AG09309 (cell line): ENCODE measurements at places on chromosomes 3 and 15.

GRCh38 chr3:118057086-118057485 lies 977.6 kb downstream of the IGSF11 start:
- no peak for DNase-seq

DNA sequence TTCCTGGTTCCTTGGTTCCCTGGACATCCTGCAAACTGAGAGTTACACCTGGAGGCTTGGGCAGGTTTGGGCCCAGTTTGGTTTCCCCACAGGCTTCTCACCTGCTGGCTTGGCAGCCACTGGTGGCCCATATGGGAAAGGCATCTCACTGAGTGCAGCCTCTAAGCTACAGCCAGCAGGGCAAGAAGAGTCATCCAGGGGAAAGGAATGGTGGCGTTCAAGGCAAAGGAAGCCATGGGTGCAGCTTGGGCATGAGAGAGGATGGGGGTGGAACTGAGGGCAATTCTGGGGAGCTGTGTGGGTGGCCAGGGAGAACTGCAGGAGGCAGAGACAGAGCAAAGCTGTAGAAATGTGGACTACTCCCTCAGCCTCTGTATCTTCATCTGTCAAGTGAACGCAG lies 106.4 kb downstream of the EPHB1 start:
- no peak for DNase-seq

DNA sequence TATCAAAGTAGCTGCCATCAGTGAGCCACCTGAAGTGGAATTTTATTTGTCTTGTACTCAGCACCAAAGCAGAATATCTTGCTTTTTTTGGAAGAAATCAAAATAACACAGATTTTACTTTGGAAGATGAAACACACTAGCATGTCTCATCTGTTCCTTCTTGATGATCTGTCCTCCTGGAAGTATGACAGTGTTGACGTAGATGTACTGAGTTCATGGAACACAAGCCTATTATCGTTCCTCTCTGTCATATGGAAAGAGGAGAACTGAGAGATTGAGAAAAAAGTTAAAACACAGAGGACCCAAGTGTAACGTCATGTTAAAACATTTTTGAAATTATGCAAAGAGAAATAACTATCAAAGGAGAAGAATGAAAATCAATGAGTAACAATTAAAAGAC lies 340.2 kb downstream of the ROBO2 start:
- no peak for DNase-seq

GRCh38 chr3:2360815-2361214 lies 262.1 kb downstream of the CNTN4 start:
- no peak for DNase-seq

- no peak for DNase-seq
Observed at GRCh38 chr3:193345431-193345830, 33.1 kb downstream of the ATP13A5 start.
